ENCODE measurements at places on chromosomes 1 and 21.

DNA sequence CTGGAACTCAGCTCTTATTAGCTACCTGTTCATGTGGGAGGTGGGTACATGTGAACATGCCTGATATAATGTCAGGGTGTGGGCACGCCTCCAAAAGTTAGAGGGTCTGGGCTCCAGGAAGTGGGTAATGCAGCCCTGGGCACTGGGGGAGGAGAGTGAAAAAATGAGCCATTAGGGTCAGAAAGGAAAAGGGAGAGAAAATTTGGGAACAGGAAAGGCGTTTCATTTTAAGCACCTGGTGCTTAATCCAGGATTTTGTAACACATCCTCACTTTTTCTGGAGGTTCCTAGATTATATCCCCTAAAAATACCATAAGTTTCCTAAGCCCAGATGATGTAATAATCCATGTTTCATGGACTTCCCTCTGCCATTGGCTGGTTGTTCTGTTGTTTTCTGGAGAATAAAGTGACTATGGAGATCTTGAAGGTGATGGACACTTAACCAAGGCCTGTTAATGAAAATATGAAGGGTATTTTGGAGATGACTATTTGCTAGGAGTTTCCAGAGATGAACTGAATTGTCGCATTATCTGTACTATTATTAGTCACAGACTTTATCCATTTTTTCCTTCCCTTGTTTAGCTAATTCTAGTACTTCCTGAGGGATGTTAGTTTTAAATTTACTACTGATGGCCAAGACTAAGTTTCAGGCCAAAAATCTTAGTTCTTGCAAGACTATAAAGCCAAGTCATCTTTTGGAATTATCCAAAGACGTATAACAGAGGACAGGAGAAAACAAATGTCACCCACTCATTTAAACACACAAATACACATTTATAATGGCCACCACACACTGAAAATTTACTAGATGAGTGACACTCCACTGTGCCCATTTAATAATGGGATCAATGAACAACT is 24.4 kb upstream of the TARBP1 start:
- no peak for DNase-seq

DNA sequence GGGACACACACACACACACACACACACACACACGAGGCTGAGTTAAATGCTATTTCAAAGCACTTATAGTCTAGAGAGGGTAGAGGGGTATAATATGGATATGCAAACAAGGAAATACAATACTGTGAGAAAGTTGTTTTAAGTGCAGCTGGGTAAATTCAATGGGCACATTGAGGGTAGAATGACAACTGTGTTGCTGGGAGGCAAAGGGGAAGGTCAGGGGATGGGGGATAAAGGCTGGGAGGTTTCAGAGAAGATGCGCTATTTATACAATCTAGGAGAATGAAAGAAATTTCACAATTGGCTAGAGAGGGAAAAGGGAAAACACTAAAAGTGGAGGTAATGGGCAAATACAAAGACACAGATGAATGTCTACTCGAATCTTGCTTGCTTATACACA is 19.4 kb downstream of the EXTL2 start:
- no peak for DNase-seq

DNA sequence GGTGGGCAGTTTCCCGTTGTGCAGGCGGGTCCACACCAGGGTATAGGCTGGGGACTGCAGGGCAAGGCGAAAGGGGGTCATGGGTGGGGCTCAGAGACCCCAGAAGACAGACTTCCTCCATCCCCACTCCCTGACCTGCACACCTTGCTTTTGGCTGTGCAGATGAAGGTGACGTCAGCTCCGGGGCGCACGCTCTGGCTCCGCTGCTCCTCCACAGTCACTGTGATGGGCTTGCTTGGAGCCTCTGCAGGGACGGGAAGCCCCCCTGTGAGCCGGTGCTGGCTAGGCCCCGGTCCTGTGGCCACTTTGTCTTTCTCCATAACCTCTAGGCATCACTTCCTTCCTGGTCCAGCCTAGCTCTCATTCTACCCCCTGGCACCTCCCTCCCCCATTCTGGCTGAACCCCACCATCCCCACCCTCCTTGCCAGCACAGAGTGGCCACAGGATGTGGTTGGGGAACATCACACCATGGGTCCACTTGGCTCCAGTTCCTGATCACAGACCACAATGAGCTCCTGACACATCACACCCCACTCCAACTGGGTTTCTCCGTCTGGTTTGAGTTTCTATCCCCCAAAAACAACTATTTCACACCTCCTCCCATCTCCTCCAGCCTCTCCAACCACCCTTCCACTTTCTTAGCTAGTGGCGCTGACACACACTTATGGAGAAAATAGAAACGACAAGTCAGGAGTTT is 45.2 kb downstream of the LDLRAD2 start:
- DNase-seq = no peak

DNA sequence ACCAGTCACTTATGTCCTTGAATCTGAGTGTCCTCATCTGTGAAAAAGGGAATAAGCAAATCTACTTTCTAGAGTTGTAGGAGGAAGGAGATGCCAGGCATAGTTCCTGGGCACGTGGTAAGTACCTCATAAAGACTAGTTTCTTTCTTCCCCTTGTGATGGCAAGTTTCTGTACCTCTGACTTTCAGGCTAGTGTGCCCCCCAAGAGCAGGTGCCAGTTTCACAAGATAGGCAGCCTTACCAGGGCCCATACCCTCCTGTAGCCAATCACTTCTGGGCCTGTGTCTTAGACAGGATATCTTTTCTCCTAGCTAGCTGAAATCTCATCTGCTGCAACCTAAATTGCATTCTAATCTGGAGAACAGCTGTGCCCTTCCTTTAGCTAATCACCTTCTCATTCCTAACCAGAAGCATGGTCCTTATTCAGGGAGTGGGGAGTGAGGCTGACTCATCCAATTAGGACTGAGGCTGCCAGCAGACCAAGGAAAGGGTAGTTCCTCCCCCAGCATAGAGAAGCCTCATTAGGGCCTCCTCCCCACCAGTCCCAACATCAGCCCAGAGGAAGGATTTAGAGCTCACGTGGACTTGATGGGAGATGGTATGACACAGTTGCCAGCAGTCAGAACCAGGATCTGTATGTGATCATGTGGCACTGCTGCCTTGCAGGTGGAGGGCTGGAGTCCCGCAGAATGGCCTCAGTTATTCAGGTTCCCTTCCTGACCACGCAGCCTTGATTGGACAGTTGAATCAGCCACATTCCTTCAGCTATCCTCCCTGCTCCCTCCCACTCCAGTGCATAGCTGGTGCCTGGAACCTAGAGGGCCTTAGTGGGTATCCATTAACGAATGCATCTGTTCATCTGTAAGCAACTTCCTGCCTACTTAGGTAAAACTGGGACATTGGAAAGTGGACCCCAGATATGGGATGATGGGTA is 7.9 kb downstream of the KLHDC8A start:
- no peak for DNase-seq

DNA sequence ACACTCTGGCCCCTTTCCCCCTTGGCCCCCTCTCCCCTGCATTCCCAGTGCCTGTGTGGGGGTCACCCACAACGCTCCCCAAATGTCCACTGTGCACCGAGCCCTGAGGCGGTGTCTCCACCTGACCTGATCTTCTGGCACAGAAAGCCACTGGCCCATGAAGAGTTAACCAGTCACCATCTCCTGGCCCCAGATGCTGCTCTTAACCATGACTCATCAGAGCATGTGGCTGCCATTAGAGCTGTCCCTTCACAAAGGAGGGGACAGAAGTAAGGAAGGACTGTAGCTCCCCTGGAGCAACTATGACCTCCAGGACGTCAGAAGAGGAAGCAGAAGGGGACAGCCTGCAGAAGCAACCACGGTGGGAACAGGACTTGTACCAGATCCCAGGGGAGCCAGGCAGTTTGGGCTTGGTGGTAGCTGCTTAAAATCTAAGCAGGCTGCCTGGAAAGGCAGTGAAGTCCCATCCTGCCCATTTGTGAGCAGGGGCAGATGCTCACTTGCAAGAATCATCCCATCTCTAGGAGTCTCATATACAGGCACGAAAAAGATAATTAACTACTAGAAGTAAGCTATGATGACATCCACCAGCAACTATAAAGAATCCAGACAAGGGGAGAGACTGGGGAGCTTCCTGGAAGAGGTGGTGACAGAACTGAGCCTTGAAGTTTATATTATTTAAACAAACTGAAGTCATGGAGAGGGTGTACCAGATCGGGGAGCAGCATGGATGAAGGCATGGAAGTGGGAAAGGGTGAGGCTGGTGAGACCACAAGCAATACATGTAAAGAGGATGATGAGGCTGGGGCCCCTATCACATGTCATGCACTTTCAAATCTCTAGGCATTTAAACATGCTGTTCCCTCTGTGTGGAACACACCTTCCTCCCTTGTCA is 1.1 kb upstream of the TTC39A start:
- no peak for DNase-seq

- no peak for DNase-seq
Observed at GRCh38 chr1:87435484-87435883, 106.8 kb downstream of the LMO4 start.

- DNase-seq = no peak
Observed at GRCh38 chr1:16134066-16134801, 21.6 kb downstream of the EPHA2 start.

DNA sequence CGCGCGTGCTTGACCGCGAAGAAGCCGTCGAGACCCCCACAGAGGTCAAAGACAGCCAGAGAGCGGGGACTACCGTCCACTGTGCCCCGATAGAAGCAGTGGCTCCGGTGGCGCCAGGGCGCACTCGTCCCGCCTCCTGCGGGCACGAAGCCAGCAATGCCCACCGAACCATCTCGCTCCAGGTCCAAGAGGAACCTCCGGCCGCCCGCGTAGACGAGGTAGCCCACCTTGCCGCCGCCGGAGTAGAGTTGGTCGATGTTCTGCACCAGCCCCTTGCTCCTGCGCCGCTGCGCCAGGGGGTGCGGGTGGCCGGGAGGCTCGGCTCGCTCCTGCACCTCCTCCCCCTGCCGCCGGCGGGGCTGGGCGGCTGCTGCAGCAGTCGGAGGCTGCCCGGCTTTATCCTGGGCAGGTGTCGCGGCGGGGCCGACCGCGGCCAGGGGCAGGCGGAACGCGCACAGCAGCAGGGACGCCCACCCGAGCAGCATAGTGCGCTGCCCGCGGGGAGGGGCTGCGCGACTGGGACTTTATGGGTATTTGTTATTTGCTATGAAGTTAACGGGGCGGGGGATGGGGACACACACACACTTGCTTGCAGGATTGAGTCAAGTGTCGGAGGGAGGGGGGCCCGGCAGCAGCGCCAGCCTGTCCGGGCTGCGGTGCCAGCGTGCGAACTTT is 844 bp downstream of the ADAMTS5 start:
- no peak for DNase-seq

GRCh38 chr1:62309906-62310305 is 9.3 kb downstream of the KANK4 start:
- DNase-seq = no peak

DNA sequence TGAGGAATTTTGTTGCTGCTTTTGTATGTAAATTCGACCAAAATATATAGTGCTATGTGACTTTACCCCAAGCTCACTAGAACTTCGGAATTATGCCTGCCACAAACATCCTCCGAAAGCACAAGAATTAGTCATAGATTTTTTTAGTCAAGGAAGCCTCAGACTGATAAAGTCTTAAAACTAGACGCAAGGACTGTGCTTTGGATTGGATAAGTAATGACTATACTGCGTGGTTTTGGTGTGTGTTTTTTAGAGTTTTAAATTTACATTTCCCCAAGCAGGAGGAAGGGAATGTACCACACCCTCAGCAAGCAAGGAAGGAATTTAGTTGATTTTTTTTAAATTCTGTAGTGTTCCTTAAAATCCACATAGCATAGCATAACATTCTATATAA is 10.3 kb downstream of the WLS start:
- DNase-seq = no peak

- DNase-seq = no peak
Observed at GRCh38 chr1:60427194-60427593, 353.6 kb upstream of the C1orf87 start.

DNA sequence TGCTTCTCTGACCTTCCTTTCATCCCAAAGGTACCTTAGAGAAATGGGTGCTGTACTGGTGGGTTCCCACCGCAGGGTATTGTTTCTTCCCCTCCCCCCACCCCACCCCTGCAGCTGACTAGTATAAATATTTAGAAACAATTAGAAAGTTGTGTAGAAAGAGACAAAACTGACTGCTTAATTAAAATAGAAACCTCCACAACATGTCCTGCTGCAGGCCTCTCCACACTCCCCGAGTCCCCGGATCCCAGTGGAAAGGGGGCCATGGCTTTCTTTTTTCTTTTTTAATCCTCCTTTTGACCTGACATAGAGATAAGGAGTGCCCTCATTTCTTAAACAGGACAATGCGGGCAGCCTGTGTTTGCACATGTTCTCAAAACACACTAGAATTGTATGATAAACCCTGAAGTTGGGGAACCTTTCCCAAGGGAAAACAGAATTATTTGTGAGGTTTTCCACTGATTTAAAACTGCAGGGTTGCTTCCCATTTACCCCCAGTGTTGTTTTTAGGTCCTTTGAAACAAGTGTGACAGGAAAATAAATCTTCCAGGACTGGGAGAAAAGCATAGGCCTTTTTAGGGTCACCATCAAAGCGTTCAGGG is 1.7 kb downstream of the RHOU start:
- DNase-seq = no peak

DNA sequence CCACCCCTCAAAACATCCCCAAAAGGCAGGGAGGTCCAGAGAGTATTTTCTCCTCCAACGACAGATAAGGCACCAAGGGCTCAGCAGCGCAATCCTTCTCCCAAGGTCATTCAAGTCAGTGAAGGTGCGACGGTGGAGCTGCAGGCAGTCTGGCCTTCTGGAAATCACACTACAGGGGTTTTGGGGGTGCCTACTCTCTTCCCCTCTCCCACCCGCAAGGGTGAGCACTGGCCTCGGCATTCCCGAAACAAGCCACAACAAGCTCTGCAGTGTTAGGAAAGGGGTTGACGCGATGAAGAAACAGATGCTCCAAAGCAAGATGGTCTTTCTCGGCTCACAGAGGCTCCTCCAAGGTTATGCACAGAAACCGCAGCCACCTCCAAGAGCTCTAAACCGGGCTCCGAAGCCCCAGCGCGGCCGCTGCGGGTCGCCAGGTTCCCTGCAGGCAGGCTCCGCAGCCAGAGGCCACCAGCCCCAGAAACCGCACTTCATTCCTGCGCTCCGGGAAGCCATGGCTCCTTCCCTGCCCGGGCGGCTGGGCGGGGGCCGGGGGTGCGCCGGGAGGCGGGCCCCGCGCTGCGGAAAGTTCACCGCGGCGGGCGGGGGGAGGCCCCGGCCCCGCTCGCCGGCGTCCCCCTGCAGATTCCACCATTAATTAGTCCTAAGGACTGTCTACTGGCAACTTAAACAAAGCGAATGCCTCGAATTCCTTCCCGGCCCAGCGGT is 1.1 kb downstream of the LUZP1 start:
- peak; percentile 52 for DNase-seq

GRCh38 chr1:208587110-208587509 is 342.9 kb upstream of the PLXNA2 start:
- DNase-seq = no peak

DNA sequence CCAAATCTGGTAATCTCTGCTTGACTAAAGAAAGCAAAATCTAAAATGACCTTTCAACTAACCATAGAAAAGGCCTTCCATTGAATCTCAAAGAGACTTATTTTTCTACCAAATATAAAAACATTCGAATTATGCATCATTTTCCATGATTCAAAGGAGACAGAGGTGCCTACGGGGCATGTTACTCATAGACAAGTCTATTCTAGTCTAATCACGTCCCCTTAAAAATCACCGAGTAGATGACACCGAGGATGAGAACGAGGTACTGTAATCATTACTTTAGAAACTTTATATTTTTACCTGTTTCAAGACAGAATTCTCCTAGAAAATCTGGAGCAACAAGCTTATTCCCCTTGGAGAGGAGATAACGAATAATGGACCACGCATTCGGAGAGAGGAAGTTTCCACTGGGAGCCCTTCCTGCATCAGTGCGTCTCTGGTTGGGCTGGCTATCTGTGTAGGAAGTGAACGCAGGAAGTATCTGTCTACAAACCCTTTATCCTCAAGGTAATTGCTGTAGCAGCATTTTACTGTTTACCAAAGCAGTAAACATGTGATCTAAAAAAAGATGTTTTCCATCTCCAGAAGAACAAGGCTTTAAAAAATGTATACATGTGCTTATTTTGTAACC is 9.5 kb downstream of the ERG start:
- no peak for DNase-seq

All from occipital lobe (tissue), 3 donors.